Occipital lobe (tissue), 3 donors: ENCODE measurements at places on chromosomes 1 and 21.

- no peak for DNase-seq
Observed at GRCh38 chr1:50780797-50781196, 179.3 kb downstream of the FAF1 start.

GRCh38 chr1:182996816-182997215 is 26.4 kb upstream of the LAMC1 start:
- DNase-seq, result no peak

DNA sequence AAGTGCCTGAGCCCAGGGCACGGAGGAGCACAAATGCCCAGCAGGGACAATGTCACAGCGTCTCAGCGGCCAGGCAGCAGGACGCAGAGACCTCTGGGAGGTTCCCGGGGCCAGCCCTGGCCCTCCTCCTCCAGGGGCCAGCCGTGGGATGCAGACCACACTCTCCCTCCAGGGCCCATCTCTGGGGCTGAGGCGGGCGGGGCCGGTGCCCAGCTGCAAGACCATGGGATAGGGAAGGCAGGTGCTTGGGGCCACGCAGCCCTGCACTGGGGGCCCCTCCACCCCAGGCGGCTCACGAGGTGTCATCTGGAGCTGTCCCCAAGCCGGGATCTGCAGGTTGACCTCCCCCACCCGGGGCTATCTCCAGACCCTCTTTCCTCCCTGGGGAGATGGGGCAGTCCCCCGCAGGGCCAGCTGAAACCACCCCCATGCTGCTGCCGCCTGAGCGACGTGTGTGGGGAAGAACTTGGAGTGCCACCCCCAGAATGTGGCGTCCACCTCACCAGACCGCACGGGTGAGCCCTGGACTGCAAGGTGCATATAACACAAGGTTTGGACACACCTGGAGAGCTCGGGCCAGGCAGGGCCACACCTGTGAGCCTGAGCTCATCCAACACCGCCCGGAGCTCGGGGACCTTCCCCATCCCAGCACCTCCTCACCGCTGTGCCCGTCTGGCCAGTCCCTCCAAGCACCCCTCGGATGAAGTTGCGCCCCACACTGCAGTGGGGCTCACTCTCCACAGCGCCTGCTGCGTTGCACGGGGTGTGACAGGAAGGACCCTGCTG is 4.1 kb upstream of the TTLL10 start:
- no peak for DNase-seq

DNA sequence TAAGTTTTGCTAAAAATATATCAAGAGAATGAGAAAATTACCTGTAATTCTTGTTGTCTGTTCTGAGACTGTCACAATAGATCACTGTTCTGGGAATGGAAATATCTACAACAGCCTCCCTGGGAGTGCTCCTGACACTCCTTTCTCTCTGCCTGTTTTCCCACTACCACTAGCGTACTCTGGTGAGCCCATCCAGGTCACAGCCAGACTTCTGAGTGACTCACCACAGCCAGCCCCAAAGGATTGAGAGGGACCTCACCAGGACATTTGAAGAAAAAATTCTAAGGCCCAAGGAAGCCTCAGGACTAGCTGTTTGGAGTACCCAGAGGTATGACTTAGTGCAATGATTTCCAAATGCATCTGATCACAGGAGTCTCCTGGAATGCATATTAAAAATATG is 39.0 kb upstream of the TADA1 start:
- DNase-seq, result no peak

DNA sequence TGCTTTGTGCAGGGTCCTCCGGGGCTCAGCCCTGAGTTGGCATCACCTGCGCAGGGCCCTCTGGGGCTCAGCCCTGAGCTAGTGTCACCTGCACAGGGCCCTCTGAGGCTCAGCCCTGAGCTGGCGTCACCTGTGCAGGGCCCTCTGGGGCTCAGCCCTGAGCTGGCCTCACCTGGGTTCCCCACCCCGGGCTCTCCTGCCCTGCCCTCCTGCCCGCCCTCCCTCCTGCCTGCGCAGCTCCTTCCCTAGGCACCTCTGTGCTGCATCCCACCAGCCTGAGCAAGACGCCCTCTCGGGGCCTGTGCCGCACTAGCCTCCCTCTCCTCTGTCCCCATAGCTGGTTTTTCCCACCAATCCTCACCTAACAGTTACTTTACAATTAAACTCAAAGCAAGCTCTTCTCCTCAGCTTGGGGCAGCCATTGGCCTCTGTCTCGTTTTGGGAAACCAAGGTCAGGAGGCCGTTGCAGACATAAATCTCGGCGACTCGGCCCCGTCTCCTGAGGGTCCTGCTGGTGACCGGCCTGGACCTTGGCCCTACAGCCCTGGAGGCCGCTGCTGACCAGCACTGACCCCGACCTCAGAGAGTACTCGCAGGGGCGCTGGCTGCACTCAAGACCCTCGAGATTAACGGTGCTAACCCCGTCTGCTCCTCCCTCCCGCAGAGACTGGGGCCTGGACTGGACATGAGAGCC is 22.7 kb downstream of the COL6A1 start:
- DNase-seq, result no peak

DNA sequence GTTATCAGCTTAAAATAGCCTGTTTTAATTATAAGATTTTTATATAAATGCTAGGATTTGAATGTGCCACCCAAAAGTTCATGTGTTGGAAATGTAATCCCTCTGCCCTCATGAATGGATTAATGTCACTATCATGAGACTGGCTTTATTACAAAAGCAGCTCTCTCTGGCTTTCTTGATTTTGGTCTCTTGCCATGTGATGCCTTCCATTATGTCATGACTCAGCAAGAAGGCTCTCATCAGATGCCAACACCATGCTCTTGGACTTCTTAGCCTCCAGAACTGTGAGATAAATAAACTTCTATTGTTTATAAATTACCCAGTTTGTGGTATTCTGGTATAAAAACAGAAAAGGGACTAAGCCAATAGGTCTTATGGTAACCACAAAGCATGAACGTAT is 6.9 kb upstream of the PRSS38 start:
- DNase-seq, result no peak

DNA sequence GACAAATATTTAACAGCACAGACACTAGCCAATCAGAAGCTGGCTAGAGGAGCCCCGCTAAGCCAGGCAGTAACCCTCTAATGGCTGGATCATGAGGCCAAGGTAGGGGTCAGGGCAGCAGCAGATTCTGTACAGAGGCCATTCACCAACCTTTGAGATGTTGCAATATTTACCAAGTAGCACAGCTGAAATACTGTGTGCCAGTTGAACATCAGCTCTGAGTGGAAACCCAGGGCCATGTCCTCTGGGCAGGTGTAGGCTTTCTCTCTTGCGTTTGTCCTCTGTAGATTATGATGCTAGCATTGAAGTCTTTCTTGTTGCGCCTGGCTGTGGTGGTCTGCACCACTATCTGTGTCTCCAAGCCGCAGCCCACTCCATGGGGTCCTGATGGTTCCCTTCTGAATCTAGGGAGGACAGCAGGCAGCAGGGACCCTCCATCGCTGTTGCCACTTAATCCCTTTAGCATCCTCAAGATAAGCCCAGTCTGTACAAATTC is 2.5 kb upstream of the COG2 start:
- DNase-seq, result no peak
